ENCODE measurements at places on chromosomes 5 and 9. TPM values are rescaled to one million over a fixed set of nuclear protein-coding genes. Genes with fewer than 3 reads are reported as not detected.

Gene TLE1
- 52.3 TPM for total RNA-seq

Gene SNCB
- not detected for total RNA-seq

- no peak for DNase-seq
These were observed 993 bp upstream of the RALGDS start for GRCh38 chr9:133121915-133122550.

GRCh38 chr9:128383791-128384190, 12.6 kb downstream of the URM1 start:
- DNase-seq, result no peak

Data from esophagus muscularis mucosa (tissue), 4 donors.